MV-4-11 (cell line): ENCODE measurements at places on chromosomes 4 and X.

DNA sequence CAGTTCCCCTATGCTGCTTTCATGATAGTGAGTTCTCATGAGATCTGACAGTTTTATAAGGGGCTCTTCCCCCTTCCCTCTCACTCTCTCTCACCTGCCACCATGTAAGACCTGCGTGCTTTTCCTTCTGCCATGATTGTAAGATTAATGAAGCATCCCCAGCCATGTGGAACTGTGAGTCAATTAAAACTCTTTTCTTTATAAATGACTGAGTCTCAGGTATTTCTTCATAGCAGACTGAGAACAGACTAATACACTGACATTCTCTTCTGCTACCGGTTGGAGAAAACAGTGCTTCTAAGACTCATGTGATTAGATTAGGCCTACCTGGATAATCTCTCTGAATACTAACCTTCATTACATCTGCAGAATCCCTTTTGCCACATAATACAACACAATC is 45.4 kb upstream of the TRPC5OS start:
- DNase-seq: no peak

DNA sequence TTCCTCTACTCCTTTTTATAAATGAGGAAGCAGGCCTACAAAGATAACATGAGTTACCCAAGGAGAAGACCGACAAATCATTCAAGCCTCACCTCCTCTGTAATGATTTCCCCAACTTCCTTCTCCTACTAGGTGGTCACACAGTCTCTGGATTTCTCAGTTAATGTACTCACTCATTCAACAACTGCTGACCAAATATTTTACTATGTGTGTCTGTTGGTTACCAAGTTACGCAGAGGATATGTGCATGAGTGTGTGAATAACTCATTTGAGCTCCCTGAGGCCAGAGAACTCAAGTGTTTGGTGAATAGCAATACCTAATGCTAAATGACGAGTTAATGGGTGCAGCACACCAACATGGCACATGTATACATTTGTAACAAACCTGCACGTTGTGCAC is 10.4 kb downstream of the CASK start:
- DNase-seq: no peak

DNA sequence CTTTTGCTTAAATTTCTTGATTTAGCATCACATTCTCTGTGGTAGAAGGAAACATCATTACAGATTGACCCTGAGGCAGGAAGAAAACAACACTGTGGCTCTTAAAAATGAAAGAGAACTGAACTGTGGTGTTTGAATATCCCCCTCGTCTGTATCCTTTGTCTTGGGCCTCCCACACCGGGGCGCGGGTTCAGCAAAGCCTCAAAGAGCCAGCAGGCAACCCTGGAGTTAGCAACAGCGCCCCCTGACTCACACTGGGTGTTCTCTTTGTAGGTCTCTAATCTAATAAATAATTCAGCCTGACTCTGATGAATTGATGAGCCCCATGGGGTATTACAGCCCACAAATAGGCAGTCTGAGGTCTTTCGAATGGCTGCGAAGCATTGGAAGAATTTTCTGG is 46.1 kb upstream of the CTSO start:
- DNase-seq: no peak

DNA sequence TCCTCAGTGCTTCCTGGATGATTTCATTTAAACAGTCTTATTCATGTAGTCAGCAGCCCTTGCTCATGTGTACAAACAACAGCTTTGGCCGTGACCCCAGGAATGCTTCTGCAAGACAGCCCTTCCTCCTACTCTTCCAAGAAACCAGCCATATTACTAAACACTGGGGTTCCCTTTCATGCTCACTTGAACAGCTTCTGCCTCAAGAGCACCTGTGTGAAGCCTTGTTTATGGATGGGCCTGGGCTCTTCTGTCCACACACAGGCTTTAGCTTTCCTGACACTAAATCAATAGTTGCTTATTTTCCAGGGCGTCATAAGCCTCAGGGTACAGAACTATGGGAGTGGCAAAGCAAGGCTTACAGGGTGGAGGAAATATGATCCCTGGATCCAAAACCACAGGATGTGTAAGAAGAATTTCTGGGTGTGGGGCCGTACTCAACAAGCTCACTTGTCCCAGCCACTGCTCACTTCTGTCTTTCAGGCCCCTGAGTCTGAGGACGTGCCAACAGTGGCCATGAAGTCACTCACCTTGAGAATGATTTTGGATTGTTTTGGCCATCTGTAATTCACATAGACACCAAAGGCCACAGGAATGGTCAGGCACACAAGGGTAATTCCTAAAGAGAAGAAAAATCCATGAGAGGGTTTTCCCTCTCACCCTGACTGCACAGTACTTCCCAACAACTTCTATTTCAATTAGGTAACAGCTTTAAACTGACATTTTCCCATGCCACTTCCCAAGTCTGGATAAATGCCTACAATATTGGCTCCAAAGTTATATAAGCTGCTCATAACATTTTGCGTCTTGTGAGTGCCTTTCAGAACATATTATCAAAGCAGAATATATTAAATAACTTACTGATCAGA is 17.7 kb downstream of the SLC10A6 start:
- no peak for DNase-seq

DNA sequence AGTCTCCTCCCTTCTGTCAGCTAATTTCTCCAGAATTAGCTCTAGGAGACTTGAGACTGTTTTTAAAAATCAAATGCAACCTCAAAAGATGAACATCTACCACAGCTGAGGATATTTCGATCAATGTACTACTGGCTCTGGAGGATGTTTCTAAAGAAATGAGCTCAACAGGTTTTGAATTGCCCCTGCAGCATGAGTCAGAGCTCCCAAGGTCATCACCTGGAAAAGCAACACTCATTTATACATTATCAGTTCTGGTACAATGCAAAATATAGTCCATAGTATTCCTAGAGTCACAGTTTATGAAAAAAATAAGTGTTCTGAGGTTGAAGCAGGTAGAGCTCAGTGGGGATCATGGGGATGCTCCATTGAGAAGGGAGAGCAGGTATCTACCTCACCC is 50.8 kb upstream of the MCF2 start:
- DNase-seq: no peak

DNA sequence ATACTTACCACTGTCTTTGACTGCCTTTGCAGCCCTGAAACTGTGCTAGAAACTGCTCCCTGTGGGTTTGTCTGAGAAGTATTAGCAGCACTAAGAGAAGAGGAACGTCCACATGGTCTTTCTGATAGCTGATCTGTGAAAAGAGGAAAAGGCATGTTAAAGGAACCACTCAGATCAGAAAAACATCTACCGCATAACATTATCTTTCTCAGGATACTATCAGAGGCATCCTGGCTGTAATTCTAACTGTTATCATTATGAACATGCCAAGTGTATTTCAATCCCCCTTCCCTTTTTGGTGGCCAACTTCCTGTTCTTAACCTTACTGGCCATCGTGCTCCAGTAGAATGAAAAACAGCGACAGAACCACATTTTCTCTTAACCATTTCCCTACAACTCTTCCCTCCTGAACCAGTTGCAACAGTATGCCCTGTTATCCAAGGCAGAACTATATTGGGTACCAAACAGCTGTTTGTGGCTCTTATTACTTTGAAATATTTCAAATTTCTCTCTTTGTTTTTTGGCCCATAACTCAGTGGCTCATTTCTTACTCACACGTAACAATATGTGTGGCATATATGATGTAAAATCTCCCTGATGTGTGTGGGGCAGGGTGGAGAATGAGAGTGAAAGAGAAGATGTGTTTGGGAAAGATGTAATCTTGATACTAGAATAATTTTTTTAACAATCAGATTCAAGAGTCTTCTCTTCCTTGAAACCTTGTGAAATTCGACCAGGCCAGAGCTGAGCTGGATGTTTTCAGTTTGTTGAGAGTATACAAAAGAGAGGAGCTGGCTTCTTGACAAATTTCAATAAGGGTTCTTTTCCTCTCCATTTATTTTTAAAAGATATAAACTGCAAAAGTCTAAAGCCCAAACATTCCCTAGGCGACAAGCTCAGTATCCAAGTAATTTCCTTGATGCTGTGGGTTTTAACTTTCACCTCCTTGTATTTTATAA is 35.2 kb downstream of the ARHGEF6 start:
- peak; percentile 80 for DNase-seq

GRCh38 chr4:53818104-53818503 is 226.8 kb upstream of the LNX1 start:
- DNase-seq: no peak

- no peak for DNase-seq
Measured at GRCh38 chr4:158013858-158014257, 159.0 kb downstream of the GASK1B start.

GRCh38 chr4:11039634-11040131 is 355.1 kb upstream of the CLNK start:
- DNase-seq: no peak

DNA sequence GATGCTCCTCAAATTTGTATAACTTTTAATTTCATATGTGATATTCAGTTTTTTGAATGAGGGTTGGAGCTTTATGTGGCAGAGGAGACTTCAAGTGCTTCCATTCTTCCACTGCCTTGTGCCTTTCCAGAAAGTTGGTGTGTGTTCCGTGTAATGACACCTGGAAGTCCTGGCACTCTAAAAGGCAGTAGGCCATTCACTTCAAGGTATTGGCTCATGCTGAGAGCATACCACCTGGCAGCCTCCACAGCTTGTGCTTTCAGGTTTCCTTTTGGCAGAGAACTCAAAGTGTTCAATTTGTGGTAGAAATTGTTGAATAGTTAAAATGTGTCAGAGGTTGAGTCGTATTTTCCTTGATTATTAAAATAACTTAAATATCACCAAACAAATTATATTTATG is 49.6 kb downstream of the GRIA2 start:
- no peak for DNase-seq

GRCh38 chr4:17092736-17093437 is 194.4 kb upstream of the LDB2 start:
- no peak for DNase-seq
